ENCODE measurements at places on chromosomes 2 and 18. TPM values are rescaled to one million over a fixed set of nuclear protein-coding genes. Genes with fewer than 3 reads are reported as not detected.

DNA sequence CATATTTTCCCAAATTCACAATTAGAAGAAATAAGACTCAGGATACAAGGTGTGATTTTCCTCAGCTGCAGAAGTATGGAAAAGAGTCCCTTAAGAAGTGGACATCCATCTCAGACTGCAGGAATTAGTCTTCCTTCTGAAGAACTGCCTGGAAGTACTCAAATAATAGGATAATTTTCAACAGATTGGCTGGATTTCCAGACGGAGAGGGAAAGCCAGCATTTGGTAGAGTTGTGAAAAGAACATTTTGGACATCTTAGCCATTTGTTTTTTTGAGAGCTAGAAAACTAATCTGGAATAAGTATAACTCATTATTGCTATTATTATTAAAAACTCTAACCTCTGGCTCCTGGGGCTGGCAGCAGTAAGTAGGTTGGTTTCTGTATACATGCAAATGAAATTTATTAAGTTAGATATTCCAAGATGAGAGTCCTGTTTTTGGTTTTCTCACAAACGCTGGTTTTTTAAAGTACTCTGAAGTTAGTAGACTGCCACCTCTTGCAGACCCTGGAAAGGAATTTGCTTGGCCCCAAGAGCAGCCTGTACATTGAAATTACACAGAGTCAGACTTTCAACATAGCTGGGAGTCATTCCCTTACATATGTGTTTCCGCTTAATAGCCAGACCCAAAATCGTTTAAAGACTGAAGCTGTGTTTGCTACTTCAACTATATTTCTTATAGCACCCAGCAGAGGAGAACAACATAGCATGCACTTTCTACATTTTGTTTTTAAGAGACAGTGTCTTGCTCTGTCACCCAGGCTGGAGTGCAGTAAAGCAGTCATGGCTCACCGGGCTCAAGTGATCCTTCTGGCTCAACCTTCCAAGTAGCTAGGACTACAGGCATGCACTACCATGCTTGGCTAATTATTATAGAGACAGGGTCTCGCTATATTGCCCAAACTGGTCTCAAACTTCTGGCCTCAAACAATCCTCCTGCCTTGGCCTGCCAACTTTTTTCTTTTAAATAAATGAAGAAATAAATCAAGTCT lies 142.4 kb downstream of the THADA start:
- DNase-seq = no peak

- no peak for DNase-seq
Measured at GRCh38 chr2:241099246-241099645, 2.8 kb downstream of the MTERF4 start.

DNA sequence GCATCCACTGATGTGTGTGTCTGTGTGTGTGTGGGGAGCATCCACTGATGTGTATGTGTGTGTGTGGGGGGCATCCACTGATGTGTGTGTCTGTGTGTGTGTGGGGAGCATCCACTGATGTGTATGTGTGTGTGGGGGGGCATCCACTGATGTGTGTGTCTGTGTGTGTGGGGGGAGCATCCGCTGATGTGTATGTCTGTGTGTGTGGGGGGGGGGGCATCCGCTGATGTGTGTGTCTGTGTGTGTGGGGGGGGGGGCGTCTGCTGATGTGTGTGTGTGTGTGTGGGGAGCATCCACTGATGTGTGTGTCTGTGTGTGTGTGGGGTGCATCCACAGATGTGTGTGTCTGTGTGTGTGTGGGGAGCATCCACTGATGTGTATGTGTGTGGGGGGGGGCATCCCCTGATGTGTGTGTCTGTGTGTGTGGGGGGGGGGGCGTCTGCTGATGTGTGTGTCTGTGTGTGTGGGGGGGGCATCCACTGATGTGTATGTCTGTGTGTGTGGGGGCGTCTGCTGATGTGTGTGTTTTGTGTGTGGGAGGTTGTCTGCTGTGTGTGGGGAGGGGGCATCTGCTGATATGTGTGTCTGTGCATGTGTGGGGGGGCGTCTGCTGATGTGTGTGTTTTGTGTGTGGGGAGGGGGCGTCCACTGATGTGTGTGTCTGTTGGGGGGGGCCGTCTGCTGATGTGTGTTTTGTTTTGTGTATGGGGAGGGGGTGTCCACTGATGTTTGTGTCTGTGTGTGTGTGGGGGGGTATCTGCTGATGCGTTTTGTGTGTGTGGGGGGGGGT lies 125.9 kb downstream of the NFATC1 start:
- no peak for DNase-seq

GRCh38 chr2:192696857-192697256 lies 502.1 kb upstream of the TMEFF2 start:
- DNase-seq = no peak

- DNase-seq = no peak
Measured at GRCh38 chr2:27527182-27527581, 30.5 kb downstream of the GCKR start.

DNA sequence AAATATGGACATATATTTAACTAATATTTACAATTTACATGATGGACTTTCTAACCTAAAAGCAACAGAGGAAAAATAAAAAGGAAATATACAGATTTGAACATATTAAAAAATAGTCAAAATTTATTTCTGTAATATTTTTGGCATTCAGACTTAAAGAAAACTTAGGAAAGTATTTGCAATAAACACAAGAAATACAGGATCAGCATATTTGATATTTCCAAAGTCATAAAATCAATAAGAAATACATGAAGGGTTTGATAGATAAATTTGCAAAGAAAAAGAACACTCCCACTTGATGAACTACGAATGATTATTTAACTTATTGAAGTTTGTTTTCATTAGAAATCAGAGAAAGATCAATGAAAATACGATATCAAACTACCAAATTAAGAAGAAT lies 48.6 kb upstream of the CD302 start:
- DNase-seq = no peak

- DNase-seq = peak; percentile 64
Measured at GRCh38 chr2:236608188-236608525, 38.5 kb downstream of the ACKR3 start.

GRCh38 chr18:1252534-1252933 lies 347.9 kb downstream of the ADCYAP1 start:
- DNase-seq = no peak

- no peak for DNase-seq
Measured at GRCh38 chr2:46490521-46491141, 11.3 kb downstream of the TMEM247 start.

DNA sequence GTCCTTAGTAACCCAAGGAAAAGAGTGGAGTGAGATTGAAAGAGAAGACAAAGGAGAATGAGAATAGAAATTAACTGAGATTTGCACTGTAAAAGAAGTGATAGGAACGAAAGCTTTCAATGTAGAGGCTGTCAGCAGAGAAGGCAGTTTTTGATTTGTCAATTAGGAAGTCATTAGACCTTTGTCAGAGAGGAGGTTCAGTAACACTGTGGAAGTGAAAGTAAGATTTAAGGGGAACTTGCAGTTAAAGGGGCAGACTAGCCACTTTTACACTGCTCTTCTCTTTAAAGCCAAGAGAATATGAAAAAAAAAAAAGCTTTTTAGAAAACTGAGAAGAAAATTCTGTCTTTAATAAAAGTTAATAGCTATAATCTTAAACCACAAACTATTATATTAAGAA lies 11.5 kb upstream of the KYNU start:
- no peak for DNase-seq

- DNase-seq = no peak
Measured at GRCh38 chr18:23560186-23560585, 26.1 kb downstream of the NPC1 start.

- no peak for DNase-seq
Measured at GRCh38 chr2:65215946-65216345, 11.7 kb upstream of the ACTR2 start.

DNA sequence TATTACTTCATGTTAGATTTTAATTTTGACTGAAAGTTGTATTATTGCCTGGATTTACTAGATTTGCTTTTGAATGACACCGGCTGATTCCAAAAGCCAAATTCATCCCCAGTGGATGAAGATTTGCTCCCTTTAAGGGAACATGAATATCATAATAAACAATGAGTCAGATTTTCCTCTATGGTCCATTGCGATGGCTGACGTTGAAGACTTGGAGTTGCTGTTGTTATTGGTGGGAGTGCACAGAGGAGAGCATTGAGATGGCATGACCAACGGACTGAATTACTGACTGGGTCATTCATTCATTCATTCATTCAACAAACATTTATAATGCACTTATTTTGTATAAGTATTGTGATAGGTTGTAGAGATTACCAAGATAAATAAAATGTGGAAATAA lies 33.4 kb upstream of the LYPD1 start:
- no peak for DNase-seq

DNA sequence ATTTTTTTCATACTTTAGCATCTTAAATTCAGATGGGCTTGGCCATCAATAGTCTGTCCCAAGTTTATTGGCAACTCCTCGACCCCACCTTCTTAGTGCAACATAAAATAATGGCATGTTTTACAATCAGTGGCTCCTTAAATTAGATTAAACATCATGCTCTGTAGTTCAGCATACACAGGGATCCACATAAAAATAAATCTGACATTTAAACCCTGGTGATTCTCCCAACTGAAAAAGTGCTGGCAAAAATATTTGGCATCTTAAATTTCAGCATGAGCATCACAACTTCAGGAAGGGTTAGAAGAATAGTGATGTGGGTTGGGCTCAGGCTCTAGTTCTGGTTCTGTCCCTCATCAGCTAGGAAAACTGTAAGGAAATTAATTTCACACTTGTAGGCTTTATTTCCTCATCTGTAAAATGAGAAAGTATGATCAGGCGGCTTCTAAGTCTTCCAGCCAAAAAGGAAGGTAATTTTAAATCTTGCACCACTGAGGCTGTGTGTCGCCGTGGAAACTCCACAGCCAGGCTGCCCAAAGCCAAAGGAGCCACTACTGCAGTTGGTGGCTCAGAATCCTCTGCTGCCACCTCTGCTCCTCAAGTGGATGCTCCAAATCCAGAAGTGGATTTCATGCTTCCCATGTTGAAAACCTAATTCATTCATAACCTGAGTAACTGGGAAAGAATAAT lies 17.6 kb upstream of the EPG5 start:
- DNase-seq = no peak

DNA sequence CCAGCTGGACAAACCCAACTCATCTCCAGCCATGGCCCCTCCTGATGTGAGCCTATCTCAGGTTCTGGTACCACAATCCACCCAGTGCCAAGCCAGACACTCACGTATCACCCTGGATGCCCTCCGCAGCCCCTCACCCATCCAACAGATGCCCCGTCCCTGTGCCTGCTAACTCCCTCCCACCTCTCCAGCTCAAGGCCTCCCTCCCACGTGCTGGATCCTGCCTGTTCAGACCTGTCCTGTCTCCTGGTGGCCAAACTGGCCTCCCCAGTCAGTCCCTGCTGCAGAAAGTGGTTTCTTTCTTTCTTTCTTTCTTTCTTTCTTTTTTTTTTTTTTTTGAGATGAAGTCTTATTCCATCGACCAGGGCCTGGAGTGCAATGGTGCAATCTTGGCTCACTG lies 86.2 kb downstream of the RRM2 start:
- no peak for DNase-seq

DNA sequence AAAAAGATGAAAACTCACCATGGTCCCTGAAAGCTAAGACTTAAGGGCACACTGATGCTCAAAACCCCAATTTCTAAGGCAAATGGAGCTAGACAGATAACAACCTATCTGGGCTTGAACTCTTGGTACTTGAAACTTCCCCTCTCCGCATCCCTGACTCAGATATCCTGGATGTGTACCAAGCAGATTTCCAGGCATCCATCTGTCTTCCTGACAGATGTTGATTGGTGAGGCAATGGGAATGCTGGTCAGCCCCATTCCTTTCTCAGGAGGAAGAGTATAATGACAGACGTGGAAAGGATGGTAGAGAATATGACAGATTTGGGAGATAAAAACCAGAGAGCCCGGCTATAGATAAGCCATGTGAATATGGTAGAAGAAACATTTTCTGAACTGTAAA lies 69.2 kb downstream of the ADD2 start:
- peak; percentile 29 for DNase-seq

DNA sequence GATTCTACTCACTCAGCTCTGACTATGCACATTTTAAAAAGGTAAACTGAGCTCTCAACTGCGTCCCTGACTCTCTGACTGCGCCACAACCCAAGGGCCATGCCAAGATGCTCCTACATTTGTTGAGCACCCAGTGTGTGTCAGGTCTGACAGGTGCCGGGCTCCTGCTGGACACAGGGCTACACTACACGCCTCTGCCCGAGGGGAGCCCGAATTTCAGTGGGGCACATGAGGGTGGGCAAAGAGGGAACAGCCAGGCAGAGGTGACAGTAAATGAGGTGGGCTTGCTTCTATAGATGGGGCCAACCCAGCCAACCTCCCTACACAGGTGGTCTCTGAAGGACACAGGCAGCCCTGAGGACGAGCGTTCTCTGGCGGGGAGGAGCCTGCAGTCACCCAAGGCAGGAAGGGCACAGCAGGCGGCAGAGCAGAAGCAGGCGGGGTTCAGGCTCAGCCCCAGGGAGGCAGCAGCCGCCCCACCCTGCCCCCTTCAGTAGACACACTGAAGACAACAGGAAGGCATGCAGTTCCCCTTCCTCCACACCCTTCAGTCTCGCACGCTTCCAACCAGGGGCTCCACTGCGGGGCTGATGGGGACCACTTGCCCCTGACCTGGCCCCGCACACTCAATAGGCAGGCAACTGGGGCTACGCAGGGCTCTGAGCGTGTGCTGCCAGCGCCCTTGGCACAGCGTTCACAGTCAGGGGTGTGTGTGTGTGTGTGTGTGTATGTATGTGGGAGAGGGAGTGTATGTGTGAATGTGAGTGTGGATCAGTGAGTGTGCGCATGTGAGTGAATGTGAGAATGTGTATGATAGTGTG lies 98.4 kb downstream of the UXS1 start:
- no peak for DNase-seq

DNA sequence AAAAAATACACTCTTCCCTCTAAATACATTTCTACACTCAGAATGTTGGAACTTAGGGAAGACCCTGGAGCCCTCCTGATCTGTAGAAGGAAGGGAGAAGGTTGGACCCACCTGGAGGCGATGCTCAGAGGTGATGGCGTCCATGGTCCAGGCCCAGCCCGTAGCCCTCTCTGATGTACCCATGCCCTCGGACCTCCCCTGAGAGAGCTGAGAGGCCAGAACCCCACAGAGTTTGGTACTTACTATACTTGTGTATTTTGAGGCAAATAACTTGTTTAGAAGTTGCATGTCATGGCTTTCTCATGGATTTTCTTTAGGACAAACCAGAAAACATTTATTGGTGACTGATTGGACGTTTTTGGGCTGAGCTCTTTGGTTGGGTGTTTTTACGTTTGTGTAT lies 10.5 kb downstream of the CTDP1 start:
- peak; percentile 3 for DNase-seq

- no peak for DNase-seq
Measured at GRCh38 chr2:27353762-27354596, 2.6 kb downstream of the GTF3C2 start.

The VWC2L gene
- not detected for polyA plus RNA-seq

The MEP1B gene
- not detected for polyA plus RNA-seq

The RIT2 gene
- 0.06 TPM for polyA plus RNA-seq

The POTEC gene
- polyA plus RNA-seq = not detected

The FER1L5 gene
- 0.02 TPM for polyA plus RNA-seq

The ZNF804A gene
- polyA plus RNA-seq = 0.02 TPM
